GM18507 (cell line): ENCODE measurements at places on chromosomes 1 and 21.

- no peak for DNase-seq
Measured at GRCh38 chr1:184385865-184386311, 941 bp upstream of the C1orf21 start.

- DNase-seq, result no peak
Measured at GRCh38 chr21:37155186-37155585, 82.1 kb downstream of the TTC3 start.

DNA sequence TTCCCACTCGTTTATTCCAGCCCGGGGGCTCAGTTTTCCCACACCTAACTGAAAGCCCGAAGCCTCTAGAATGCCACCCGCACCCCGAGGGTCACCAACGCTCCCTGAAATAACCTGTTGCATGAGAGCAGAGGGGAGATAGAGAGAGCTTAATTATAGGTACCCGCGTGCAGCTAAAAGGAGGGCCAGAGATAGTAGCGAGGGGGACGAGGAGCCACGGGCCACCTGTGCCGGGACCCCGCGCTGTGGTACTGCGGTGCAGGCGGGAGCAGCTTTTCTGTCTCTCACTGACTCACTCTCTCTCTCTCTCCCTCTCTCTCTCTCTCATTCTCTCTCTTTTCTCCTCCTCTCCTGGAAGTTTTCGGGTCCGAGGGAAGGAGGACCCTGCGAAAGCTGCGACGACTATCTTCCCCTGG lies 716 bp downstream of the OLIG2 start:
- no peak for DNase-seq

- DNase-seq, result no peak
Measured at GRCh38 chr1:34398241-34398915, 221.7 kb downstream of the C1orf94 start.

GRCh38 chr1:66088787-66089186 lies 296.1 kb downstream of the PDE4B start:
- DNase-seq, result no peak

DNA sequence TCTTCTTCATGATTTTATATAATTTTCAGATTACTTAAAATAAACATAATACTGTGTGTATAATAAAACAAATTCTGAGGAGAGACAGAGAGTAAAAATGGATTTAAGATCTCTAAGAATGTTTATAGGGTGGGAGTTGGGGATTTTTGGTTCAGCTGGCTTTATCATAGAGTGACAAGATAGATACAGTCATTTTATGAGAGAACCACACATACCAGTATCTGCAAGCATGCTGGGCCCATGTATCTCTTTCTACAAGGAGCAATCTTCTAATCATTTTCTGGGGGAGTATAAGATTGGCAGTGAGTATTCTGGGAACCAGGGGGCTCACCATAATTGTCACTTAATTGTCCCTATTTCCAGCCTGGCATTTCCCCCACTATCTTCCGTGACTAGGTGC lies 64.3 kb upstream of the DUSP10 start:
- DNase-seq, result no peak

GRCh38 chr21:45161038-45161945 lies 86.9 kb downstream of the ADARB1 start:
- no peak for DNase-seq

DNA sequence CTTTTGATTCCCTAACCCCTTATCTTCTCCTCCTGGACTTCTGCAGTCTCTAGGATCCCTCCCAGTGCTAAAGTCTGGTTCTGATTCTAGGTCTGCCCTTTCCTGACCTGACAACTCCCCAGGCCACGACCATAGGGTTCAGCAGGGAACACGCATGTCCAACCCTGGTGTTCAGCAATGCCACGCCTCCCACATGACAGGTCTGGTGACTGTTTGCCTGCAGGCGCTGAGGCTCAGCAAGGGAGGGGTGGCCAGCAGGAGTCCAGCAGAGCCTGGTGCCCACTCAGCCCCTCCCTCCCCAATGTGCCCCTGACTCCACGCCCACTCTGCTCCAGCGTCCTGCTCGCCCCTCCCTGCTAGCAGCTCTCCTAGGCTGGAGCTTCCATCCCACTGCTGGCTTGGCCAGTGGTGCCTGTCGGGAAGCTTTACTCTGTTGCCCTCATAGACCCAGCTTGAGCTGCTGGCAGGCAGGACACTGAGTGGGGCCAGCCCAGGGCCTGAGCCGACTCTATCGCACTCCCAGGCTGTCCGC lies 17.3 kb downstream of the SLC9A1 start:
- DNase-seq, result no peak

DNA sequence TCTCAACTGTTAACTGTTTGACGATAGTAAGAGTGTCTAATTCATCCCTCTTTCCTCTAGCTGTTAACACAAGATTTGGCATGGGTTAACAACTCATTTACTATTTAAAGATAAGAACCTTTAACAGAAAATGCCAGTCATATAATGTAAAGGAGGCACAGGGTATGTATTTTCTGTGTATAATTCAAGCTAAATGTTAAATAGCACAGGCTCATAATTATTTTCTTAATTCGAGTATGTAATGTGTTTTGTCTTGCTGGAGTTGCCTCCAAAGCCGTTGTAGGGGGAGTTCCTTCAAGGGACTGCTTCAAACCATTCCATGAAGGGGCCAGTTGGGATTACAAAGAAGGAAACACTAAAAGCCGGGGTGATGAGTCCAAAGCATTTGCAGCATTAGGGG lies 111.5 kb downstream of the NCAM2 start:
- DNase-seq, result no peak

DNA sequence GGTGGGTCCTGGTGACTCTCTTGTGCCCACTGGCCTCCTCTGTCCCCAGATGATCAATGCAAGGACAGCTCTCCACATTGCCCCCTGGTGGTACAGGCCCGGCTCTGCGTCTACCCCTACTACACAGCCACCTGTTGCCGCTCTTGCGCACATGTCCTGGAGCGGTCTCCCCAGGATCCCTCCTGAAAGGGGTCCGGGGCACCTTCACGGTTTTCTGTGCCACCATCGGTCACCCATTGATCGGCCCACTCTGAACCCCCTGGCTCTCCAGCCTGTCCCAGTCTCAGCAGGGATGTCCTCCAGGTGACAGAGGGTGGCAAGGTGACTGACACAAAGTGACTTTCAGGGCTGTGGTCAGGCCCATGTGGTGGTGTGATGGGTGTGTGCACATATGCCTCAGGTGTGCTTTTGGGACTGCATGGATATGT lies 10.8 kb downstream of the ADAMTSL4 start:
- no peak for DNase-seq

DNA sequence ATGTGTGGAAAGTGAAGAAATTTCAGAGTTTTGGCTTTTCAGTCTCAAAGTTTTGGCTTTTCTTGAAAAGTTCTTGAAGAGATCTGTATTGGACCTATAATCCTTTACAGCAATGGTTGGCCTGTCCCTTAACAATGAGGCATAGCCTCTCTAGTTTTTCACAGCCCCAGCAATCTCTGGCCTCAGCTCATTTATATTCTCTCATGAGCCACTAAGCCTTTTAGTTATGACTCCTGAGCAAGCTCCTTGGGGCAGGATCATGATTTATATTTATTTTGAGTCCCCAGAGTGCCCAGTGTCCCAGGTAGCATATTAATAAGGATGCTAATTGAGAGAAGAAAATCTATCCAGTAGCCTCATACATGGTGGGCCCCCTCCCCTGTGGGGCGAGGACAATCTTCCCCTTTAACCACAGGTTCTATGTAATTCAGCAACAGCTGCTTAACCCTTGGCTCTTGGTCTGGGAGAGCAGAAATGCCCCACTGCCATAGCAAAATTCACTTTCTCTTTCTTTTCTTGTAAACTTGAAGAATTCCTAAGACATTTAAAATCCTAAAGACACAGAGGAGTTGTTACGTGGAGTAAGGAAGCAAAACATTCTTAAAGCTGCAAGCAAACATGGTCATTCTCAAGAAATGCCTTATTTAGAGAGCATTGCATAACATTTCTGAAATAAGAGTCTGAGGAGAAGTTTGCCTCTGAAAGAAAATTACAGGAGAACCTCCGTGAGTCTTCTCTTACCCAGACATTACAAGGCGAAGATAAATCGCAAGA lies 6.3 kb downstream of the NGF start:
- no peak for DNase-seq

- no peak for DNase-seq
Measured at GRCh38 chr1:32426489-32427255, 32.4 kb upstream of the BSDC1 start.

- no peak for DNase-seq
Measured at GRCh38 chr1:176998183-176998795, 166.2 kb downstream of the ASTN1 start.

DNA sequence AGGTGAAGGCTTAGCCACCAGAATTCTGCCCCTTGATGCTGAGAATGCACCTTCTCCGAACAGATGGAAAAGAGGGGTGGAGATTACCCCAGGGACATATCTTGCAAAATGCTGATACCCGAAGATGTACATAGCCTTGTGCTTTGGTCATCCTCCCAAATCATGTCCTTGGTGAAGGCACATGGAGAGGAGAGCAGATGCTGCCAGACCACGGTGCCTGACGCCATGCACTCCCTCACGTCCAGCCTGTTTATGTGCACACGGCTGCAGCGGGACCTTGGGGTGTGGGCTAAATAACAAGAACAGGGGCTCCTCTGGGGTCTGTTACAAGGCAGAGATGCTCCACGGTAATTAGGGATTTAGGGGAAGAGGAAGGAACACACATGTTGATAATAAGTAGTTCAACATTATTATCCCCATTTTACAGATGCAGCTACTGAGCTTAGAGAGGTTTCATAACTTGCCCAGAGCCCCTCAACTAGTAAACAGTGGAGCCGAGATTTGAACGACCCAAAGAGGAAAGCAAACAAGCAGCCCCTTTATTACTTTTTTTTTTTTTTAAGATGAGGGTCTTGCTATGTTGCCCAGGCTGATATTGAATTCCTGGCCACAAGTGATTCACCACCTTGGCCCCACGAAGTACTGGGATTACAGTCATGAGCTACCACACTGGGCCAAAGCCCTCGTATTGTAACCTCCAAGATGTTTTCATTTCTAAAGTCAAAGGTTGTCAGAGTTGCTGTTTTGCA lies 12.9 kb downstream of the EPHX1 start:
- DNase-seq, result no peak

GRCh38 chr1:162740755-162741154 lies 49.7 kb upstream of the HSD17B7 start:
- DNase-seq, result no peak

- DNase-seq, result no peak
Measured at GRCh38 chr1:87305762-87306161, 22.9 kb upstream of the LMO4 start.

GRCh38 chr1:7008331-7008730 lies 223.1 kb downstream of the CAMTA1 start:
- DNase-seq, result no peak

DNA sequence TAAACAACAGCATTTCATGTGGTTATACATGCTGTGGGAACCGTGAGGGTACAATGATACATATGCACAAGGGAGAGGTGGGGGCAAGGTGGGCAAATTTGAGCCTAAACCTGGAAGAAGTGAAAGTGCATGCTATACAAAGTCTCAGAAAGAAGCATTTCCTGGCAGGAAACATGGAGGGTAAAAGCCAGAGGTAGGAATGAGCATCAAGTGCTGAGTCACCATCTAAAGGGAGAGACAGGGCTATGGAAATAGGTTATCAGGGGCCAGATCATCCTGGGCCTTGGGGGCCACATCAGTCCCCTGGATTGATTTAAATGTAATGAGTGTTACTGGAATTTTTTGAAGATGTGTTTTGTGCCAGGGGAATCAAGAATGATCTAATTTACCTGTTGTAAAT lies 60.1 kb upstream of the DAB1 start:
- DNase-seq, result no peak

DNA sequence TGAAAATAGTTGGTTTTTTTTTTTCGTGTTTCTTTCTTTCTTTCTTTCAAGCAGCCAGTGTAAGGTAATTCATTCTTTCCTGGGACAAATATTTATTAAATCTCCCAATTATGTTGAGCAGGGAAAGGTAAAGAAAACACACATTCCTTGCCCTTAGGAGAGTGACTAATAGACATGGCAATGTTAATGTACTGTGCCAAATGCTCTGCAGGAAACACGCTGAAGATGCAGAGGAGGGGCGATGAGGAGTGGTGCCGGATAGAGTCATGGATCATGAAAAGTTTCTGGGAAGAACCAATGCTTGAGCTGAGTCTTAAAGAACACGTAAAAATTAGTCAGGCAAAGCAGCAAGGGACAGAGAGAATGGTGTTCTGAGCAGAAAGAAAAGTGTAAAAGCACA lies 199.2 kb downstream of the DNM3 start:
- DNase-seq, result no peak

DNA sequence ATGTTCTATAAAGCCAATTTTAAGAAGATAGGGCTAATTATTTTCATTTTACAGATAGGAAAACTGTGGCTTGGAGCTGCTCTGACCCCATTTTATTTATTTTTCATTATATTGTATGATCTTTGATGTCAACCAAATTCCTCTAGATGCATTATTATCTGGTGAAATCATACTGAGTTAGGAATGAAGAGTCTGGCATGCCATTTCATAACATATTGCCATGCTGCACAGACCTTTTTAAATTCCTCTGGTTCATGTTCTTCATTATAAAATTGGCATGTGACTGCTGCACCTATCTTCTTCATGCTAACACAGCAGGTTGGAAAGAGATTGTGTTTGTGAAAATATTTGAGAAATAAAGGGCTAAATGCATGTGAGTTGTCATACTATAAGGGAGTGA lies 12.7 kb downstream of the PRRX1 start:
- DNase-seq, result no peak

DNA sequence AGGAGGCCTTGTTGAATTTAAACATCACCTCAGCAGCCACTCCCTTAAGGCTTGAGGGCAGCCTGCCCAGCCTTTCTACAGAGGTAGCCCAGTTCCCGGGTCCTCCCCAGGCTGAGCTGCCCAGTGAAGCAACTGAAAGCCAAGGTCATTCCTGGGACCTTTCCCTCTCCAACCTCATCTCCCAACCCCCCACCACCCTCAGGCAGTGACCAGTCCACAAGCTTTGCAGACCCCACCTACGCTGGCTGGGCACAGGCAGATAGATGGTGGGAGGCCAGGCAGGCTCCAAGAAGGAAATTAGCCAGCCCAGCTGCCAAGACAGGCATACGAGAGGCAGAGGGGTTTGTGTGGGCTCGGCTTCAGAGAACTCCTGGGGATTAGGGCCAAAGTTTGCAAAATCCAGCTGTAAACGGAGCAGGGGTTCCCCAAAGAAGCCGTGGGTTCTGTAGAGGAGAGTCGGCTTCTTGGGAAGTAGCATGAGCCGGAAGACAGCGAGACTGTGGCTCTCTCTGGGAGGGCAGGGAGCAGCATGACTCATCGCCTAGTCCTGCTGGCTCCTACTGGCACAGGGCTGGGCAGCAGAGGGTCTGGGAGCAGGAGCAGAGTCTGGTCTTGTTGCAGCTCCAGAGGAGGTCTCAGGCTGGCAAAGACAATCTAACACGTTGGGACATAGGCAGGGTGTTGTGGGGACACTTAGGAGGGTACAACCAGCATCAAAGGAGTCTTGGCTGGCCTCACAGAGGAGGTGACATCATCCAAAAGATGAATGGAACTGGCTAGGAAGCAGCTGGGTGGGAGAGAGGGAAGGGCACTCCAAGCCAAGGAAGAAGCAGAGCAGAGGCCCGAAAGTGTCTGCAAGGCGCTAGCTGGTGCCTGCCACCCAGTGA lies 2.8 kb upstream of the ZC3H12A start:
- no peak for DNase-seq

GRCh38 chr1:70134148-70134547 lies 71.2 kb downstream of the LRRC40 start:
- DNase-seq, result no peak

GRCh38 chr21:32237021-32237420 lies 41.8 kb downstream of the MIS18A start:
- no peak for DNase-seq
